ENCODE measurements at places on chromosomes 5 and 9.

GRCh38 chr9:3807601-3808000 is 281.8 kb upstream of the RFX3 start:
- no peak for DNase-seq

DNA sequence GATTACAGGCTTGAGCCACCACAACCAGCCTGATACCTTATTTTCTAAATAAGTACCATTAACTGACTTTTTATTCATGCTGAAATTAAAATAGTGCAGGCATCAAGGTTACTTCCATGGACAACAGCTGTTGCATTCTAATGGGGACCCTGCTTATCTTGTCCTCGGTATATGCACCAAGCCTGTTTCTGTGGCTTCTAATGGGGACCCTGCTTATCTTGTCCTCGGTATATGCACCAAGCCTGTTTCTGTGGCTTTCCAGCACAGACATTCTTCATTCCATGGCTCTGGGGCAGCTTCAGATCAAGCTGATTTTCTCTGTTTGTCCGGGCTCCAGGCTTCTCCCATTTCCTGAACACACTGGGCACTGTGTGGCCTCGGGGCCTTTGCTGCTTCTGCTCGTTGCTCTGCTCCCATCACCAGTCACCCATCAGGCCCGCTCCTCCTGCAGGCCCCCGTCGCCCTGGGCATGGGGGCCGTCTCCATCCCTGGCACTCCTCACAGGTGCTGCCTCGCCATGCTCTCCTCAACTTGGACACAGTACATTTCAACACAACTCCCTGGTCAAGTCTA is 30.7 kb downstream of the ZNF354A start:
- DNase-seq, result no peak

DNA sequence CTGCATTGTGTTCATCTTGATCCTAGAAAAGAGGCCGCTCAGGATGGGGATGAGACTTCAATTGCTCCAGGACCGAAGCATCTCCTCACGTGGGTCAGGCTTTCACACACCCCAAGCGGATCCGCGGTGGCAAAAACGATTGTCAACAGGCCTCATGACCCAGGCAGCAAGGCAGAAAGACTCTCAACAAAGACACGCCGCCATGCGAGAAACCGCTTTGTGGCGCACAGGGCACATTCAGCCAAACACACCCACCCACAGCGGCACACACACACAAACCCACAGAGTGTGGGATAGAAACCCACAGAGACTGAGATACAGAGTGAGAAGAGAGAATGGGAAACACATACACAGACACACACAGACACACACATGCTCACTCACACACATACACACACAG is 483.4 kb downstream of the SPATA31A7 start:
- DNase-seq, result no peak

- no peak for DNase-seq
Measured at GRCh38 chr5:135651156-135651555, 72.4 kb upstream of the CXCL14 start.

DNA sequence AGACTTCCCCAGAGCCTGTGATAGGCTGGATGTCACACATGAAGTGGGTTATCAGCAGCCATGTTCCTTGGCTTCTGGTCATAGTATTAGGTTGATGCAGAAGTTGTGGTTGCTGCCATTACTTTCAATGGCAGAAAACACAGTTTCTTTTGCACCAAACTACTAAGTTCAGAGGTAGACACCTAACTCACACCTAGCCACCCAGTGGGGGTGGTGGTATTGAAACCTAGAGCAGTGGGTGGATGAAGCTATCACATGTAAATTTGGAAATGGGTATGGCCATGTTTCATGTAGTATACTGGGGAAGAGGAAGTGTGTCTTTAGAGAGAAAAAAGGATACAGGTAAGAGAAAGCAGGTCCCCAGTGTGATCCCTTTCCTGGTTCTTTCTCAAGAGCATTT is 347.9 kb upstream of the SEMA6A start:
- no peak for DNase-seq

GRCh38 chr5:148909766-148910165 is 83.4 kb downstream of the ADRB2 start:
- no peak for DNase-seq

GRCh38 chr9:96494215-96494800 is 44.3 kb downstream of the HABP4 start:
- no peak for DNase-seq

- no peak for DNase-seq
Measured at GRCh38 chr5:141691286-141691866, 9.3 kb upstream of the ARAP3 start.

GRCh38 chr9:123326662-123327093 is 29.3 kb upstream of the CRB2 start:
- no peak for DNase-seq

DNA sequence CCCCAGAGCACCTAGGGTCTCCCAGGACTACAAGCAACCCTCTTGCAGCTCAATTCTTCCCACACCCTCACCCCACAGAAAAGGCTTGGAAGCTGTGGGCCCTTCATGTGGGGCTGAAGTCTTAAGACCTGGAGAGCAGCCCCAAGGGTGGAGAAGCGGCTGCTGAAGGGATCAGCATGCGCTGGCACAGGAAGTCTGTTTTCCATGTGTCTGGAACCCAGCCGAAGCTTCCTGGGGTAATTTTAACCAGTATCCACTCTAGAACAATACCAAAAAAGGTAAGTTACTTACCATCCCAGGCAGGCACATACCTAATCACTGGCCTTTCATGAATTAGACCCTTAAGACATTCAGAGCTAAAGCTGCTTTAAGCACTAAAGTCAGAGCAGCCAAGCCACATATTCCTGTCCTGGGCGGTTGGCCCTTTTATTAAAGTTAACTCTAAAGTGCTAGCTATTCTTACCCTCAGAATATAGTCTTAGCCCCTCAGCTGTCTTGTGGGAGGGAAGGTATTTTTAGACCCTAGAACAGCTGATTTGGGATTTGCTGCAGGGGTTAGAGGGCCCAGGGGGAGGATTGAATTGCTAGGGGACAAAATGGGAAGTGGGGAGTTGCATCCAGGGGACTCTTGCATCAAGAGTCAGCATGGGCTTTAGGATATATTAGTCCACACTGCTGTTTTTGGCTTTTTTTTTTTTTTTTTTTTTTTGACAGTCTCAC is 6.9 kb downstream of the IL17B start:
- DNase-seq, result no peak

GRCh38 chr5:111783537-111783936 is 26.5 kb upstream of the NREP start:
- no peak for DNase-seq

DNA sequence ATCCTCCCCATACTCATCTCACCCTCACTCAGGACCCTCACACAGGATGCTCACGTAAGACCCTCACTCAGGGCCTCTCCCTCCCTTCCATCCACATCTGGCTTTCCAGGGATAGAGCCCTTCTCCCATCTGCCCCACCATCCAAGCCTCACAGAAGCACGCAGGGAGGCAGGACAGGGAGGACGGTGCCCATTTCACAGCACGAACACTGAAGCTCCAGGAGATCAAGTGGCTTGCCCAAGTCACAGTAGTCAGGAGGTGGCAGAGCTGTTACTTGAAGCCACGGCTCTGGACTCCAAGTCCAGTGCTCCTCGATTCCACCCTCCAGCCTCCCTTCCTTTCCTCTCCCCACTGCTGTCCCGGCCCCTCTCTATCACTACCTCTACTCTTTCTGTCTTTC is 21.7 kb downstream of the DNM1 start:
- no peak for DNase-seq

DNA sequence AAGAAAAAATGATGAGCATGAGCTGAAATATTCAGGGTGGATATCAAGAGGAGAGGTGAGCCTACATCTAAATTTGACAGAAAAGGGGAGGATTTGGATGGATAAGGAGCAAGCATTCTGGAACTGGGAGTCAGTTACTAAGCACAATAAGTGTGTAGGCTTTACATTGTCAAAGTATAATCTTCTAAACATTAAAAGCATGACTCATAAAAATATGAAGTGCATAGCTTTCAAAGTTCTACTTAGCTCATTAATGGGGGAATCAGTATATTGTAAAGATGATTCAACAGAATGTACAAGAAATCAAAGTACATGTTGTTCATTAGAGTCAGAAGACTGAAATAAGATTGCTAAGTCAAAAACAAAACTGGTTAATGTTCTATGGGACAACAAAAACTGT is 248.0 kb upstream of the GAS1 start:
- DNase-seq, result no peak
